Activated T-helper 1 cell treated with anti-CD3 and anti-CD28 coated beads, Interleukin-2, amount 50 U/mL, for 16 hours (primary cell): ENCODE measurements at places on chromosomes 3 and 15.

GRCh38 chr15:85578941-85579701 is 198.7 kb downstream of the AKAP13 start:
- no peak for DNase-seq

- no peak for DNase-seq
These were observed 274.4 kb downstream of the TLE3 start for GRCh38 chr15:69823223-69823907.

- DNase-seq, result no peak
These were observed 317.5 kb downstream of the GBE1 start for GRCh38 chr3:81443958-81444357.

- DNase-seq, result no peak
These were observed 164.4 kb downstream of the GHSR start for GRCh38 chr3:172283841-172284357.

GRCh38 chr3:137099364-137100219 is 141.8 kb downstream of the IL20RB start:
- DNase-seq, result no peak

- no peak for DNase-seq
These were observed 61.8 kb downstream of the RUBCN start for GRCh38 chr3:197674741-197675562.

- DNase-seq, result no peak
These were observed 6.8 kb downstream of the C3orf80 start for GRCh38 chr3:160232014-160232413.

DNA sequence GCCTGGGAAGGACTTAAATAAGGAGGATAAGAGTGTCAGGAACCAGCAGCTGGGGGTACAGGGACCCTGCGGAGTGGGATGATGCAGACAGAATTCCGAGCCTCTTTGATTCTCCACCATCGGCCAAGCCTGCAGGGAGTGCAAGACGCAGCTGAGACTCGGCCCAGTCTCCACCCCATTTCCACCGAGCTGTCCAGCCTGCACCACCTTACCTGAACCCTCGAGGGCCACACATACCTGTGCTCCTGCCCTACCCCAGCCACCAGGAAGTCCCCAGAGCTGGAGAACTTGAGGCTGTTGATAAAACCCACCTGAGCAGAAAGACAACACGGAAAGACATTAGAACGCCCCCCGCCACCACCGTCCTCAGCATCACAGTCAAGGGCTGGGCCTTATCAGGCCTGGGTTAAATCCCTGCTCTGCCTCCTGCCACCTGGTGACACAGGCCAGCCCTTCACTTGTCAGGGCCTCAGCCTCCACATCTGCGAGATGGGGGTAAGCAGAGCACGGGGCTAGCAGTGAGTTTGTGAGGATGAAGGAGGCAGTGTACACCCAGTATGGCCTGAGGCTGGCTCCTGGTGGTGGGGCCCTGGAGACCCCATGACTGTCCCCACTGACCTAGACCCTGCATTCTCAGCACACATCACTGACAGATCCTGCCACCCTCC is 8.1 kb downstream of the RRP9 start:
- DNase-seq, result no peak

- no peak for DNase-seq
These were observed 53.7 kb downstream of the TPRG1 start for GRCh38 chr3:189225431-189225830.

GRCh38 chr3:188432802-188433520 is 279.0 kb downstream of the LPP start:
- DNase-seq, result no peak

DNA sequence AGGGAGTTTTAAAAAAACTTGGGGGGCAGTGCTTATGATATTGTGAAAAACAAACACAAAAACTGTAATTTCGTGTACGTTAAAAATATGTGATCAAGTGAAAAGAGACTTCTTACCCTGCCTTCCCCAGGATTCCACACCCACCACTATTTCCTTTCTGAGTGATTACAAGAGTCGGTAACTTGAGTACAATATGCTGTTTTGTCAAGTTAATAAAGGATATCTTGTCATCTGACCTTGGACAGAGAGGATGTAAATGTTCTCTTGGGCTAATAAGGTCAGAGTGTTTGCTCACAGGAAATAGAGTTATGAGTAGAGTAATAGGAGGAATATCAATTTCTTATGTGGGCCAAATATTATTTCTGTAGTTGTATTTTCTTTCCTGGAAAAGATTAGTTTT is 68.1 kb downstream of the NOX5 start:
- DNase-seq, result no peak

DNA sequence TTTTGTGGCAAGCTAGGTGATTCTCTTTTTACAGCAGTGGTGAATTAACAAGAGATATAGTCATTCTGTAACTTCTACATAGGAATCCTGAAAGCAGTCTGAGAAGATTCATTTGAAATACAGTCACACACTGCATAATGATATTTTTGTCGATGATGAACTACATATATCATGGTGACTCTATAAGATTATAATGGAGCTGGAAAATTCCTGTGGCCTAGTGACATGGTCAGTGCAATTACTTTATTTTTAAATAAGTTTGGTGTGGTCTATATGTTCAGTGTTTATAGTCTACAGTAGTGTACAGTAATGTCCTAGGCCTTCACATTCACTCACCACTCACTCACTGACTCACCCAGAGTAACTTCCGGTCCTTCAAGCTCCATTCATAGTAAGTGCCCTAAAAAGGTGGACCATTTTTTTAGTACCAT is 511.4 kb upstream of the MCTP2 start:
- no peak for DNase-seq

DNA sequence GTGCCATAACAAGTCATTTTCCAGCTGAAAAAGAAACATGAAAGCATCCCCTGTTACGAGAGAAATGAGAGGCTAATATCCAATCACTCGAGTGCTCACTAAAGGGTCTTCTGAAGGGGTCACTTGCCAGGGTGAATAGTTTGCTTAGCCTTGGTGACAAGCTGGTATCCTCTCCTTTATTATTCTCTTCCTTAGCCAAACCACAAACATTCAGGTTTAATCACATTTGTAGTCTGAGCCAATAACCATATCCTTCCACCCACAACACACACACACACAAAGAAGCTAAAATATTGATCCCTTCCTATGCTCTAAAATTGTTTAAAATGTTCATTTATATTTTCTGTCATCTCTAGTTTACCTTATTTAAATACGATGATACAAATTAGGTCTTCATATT is 240.5 kb upstream of the TMCO5A start:
- DNase-seq, result no peak

DNA sequence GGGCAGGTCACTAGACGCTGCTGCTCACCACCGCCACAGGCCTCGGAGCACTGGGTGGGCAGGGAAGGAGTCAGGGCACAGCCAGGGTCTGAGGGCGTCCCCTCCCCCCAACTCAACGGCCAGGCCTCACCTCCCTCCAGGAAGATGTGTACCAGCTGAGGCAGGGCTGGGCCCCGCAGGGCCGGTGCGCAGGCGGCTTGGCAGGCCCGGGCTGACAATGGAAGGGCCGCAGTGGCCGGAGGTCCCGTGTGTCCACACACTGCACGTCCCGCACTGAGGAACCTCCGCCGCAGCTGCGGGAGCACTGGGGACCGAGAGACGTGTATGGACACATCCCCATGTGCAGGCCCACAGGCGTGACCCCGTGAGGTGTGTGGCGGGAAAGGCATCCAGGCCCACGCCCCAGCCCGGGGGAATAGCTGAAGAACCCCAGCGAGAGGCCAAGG is 47.4 kb downstream of the ADAMTS7 start:
- DNase-seq, result no peak

GRCh38 chr3:127043731-127044510 is 61.0 kb downstream of the PLXNA1 start:
- no peak for DNase-seq

DNA sequence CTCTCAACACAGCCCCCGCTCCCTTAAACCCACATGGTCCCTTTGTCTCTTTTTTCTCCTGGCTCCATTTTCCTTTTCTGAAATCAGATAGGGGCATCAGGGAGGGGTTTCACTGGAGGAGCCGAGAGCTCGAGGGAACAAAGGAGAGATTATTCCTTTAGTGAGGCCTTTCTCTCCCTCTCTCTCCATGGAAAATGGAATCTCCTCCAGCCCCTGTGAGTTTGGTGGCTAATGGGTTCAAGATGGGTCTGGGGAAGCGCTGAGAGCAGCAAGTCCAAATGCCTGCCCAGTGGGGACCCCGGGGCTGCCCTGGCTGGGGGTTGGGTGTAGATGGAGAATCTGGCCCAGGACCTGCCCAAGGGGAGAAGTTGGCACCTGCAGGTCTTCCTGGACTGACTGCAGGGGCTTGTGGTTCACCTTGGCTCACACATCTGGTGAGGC is 56.8 kb downstream of the ITGA11 start:
- DNase-seq, result no peak

- no peak for DNase-seq
These were observed 61.0 kb upstream of the PPARG start for GRCh38 chr3:12227833-12228232.

DNA sequence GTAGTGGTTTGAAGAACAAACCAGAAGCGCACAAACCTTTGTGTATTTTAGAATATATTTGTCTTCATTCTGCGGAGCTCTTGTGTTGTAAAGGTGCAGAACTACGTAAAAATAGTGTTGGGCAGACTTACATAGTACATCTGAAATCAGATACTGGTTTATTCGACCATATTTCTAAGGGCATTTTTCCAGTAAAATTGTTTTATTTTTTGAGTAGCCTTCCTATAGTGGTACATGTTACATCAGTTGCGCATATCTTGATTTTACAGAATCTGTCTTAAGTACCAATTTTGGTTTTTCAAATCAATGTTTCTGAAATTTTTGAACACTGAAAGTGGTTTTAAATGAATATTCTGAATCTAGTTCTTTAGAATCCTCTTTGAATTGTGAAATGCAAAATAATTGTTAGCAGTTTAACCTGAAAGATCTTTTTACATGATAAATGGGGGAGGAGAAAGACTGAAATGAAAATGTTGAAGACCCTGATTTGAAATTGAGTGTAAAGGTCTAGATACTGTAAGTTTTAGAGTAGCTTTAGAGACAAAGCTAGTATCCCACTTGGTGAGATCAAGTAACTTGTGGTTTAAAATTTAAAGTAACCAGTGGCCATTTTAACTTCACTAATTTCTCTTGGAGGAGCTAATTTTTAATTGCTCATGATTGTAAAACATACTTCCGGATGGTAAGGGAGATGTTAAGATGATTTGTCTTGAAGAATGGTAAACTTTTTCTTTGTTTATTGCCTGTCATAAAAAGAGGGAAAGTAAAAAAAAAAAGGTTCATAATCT is 15.5 kb upstream of the CHD2 start:
- DNase-seq, result no peak

DNA sequence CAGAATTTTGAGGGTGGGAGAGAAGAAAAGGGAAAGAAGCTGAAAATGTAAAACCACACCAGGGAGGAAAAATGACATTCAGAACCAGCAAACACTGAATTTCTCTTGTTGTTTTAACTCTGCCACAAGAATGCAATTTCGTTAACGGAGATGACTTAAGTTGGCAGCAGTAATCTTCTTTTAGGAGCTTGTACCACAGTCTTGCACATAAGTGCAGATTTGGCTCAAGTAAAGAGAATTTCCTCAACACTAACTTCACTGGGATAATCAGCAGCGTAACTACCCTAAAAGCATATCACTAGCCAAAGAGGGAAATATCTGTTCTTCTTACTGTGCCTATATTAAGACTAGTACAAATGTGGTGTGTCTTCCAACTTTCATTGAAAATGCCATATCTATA is 15.5 kb downstream of the GREM1 start:
- DNase-seq, result no peak

GRCh38 chr3:22361521-22361920 is 610.5 kb upstream of the ZNF385D start:
- DNase-seq, result no peak

DNA sequence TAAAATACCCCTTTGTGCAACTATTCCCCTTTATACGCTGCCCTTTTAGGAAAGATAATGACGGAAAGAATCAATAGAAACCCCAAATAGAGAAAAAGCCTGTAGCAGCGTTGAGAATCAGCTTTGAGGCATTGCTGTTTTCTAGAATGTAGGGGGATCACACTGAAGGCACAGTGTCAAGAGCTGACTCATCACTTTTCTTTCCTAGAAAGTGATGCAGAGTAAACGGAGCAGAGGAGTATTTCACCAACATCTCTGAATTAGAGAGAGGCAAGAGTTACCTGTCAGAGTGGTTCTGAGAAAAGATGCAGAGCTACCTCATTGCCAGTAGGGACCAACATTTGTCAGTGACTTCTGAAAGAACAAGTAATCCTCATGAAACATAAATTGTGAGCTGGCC is 269.8 kb upstream of the TMC3 start:
- DNase-seq, result no peak

DNA sequence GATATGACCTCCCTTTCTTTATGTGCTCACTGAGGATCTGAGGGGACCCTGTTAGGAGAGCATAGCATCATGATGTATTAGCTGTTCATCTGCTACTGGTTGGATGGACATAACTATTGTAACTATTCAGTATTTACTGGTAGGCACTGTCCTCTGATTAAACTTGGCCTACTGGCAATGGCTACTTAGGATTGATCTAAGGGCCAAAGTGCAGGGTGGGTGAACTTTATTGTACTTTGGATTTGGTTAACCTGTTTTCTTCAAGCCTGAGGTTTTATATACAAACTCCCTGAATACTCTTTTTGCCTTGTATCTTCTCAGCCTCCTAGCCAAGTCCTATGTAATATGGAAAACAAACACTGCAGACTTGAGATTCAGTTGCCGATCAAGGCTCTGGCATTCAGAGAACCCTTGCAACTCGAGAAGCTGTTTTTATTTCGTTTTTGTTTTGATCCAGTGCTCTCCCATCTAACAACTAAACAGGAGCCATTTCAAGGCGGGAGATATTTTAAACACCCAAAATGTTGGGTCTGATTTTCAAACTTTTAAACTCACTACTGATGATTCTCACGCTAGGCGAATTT is 14.9 kb downstream of the GREM1 start:
- no peak for DNase-seq

DNA sequence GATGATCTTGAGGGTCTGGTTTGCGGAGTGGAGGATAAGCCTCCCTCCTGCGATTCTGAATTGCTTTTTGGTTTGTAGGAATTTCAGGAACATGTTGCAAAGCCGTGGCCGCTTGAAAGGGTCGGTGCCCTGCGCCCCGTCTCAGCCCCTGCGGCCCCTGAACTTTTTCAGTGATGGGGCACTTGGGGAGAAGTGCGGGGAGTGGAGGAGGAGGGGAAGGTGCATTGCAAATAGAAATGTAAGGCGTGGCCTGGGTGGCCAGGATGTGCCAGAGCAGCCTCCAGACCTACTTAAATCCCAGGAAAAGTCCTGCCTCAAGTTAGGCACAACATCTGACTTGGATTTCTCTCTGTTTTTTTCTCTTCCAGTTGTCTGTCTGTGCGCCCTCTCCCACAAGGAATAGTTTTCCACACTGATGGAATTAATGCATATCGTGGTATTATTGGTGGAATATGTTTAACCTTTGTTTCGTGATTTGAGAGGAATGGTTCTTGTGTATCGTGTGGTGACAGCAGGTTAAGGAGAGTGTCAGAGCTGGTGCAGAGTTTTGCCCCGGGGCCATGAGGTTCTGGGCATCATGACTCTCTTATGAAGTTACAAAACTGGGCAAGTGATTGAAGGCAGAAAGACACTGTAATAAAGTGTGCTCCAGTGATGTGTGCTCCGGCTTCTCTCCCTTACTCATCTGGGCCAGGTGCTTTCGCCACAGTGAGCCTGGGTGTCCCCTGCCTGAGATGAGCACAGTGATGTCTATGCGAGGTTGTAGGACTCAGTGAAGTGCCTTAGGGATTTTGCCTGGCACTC is 153.8 kb downstream of the PGPEP1L start:
- DNase-seq, result no peak
